Stimulated activated CD4-positive, alpha-beta T cell treated with anti-CD3 and anti-CD28 coated beads, Interleukin-4, amount 100 ng/mL, for 24 hours (primary cell): ENCODE measurements at places on chromosomes 13 and 19.

DNA sequence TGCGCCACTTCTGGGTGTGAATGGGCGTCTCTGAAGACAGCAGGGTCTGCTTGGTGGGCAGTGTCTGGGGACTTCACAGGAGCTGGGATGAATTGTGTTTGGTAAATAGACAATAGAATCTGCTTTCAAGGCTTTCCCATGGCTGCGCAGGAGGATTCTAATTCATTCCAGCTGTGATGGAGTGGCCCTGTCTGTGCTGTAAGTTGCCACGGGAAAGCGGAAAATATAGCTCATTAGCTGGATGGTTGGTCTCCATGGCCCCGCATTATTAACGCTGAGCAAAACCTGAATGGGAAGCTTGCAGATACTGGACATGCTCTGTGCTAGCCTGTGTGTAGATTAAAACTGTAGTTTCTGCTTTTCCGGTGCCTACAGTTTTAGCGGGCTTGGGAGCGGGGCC lies 15.6 kb upstream of the C1QTNF9 start:
- no peak for DNase-seq

GRCh38 chr19:58579473-58580142 lies 6.5 kb upstream of the MZF1 start:
- DNase-seq, result no peak

- DNase-seq, result no peak
Measured at GRCh38 chr13:57653229-57653989, 21.9 kb downstream of the PCDH17 start.

DNA sequence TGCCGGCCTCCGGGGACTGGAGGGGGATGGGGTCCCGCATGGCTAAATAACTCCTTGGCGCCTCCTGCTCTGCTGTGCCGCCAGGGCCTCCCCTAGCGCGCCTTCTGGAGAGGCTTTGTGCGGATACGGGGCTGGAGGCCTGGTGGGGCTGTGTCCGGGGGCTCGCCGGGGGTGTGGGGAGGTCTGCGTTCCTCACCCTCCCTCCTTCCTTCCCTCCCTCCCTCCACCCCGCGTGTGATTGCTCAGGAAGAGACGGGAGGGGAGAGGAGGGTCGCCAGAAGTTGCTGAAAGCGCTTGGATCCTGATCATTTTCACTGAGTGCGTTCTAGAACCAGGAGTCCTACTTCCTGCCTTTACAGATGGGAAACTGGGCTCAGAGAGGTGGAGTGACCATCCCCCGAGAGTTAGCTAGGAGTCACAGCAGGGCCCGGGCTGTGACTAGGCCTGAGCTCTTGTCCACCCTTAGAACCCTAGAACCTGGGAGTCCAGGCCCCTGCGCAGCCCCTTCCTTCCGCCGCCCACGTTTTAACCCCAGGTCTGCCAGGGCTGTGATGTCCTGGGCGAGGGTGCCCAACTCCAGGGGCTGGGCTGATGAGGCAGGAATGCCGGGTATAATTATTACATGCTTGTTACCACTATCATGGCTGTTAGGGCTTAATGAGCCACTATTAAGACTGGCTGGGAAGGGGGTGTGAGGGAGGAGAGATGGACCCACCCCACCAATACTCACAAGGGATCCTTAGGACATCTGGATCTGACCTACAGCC lies 782 bp upstream of the JUND start:
- no peak for DNase-seq

- DNase-seq, result no peak
Measured at GRCh38 chr13:95256091-95256490, 45.2 kb downstream of the ABCC4 start.

DNA sequence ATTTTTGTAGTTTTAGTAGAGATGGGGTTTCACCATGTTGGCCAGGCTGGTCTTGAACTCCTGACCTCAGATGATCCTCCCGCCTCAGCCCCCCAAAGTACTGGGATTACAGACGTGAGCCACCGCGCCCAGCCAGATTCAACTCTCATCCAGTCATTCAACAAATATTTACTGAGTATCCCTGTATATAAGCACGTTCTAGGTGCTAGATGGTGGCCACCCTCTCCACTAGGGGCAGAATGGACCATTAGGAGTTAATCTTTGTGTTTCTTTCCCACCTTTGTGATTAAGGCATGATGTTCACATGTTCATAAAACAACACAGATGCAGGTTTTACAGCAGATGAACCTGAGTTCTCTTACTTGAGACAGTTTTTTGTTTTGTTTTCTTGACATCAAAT lies 7.3 kb downstream of the SHKBP1 start:
- DNase-seq, result no peak

DNA sequence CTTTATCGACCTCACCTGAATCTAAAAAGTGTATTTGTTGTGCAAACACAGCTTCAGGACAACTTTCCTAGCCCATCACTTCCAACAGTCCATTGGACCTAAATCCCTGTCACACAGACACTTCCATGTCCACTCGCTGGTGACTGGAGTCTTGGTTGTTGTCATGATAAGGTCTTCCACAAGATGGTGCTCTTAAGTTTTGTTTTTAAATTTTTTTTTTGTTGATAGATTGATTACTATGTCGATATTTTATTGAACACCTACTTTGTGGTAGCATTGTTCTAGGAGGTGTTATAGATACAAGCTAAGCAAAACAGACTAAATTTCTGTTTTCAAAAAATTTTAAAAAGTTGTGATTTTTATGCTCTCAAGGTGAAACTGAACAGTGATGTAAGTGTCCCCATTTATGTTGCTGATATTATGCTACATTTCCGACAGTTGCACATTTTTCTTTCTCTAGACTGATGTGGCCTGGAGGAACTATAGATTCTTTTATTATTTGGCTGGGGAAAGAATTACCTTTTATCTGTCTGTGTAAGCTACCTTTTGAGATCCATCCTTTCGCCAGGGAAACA lies 8.1 kb upstream of the ERICH6B start:
- DNase-seq, result no peak

GRCh38 chr19:10637894-10638293 lies 12.5 kb downstream of the SLC44A2 start:
- DNase-seq, result no peak

- no peak for DNase-seq
Measured at GRCh38 chr13:46134494-46134893, 29.7 kb upstream of the CPB2 start.

DNA sequence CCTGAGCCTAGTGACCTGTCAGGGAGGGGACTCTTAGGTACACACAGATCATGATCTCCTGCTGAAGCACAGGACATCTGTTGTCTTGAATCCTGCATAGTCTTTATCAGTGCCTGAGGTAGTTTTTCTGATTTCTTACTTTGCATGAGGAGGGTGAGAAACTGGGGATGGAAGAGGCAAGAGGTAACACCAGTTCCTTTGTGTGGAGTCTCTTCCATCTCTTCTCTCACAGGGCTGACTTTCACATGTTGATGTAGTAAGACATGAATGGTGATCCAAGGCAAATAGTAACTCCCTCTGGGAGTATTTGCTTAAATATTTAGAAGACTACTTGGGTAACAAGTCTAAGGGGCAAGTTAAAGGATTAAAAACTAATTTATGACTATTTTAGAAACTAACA lies 9.5 kb downstream of the NBEA start:
- no peak for DNase-seq

DNA sequence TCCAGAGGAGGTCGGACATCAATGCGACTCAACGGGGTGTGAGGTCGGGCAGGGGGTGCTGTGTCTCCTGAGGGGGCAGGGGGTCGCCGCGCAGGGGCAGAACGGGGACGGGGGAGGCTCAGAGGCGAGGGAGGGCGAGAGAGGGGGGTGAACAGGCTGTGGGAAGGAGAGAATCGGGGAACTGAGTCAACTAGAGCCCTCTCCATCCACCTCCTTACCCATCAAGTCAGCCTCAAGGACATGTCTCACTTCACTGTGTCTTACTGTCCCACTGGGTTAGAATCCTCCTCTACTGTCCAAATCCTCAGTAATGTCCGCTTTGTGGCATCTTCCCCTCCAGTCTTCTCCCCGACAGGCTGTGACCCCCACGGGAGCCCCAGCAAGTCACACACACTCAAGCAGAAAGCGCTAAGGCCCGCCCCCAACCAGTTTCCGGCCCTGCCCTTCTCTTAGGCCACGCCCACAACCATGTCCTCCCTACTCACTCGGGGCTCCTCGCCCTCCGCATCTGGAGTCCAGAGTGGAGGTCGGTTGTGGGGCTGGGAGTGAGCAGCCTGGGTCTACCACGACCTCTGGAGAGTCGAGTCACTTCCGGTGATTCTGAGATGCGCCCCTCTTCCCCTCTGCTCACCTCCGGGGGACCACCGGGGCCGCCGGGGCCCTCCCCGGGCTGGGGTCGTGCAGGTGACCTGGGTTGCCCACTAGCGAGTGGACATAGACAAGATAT lies 9.3 kb downstream of the PLEKHA4 start:
- DNase-seq, result peak; percentile 77

DNA sequence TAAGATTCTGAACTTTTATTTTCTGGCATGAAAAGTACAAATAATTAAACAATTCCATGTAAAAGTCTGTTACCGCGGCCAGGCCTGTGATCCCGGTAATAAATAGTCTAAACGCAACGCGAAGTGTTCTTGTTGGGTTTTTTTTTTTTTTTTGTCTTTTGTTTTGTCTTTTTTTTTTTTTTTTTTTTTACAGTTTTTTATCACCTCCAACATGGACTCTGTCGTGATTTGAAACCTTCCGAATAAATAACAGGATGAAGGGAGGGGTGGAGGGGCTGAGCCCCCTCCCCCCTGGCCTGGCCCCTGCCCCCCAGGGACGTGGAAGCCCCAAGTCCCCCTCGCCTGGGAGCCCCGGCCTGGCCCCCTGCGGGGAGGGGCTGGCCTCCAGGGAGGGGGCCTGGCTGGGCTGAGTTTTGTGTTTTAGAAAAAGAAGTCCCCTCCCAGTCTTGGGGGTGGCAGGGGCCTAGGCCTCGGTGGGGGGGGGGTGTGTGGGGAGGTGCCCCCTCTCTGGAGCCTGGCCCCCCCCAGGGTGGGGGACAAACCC lies 16.0 kb downstream of the PRKCSH start:
- no peak for DNase-seq

- no peak for DNase-seq
Measured at GRCh38 chr13:99619207-99619606, 117.9 kb downstream of the TM9SF2 start.

DNA sequence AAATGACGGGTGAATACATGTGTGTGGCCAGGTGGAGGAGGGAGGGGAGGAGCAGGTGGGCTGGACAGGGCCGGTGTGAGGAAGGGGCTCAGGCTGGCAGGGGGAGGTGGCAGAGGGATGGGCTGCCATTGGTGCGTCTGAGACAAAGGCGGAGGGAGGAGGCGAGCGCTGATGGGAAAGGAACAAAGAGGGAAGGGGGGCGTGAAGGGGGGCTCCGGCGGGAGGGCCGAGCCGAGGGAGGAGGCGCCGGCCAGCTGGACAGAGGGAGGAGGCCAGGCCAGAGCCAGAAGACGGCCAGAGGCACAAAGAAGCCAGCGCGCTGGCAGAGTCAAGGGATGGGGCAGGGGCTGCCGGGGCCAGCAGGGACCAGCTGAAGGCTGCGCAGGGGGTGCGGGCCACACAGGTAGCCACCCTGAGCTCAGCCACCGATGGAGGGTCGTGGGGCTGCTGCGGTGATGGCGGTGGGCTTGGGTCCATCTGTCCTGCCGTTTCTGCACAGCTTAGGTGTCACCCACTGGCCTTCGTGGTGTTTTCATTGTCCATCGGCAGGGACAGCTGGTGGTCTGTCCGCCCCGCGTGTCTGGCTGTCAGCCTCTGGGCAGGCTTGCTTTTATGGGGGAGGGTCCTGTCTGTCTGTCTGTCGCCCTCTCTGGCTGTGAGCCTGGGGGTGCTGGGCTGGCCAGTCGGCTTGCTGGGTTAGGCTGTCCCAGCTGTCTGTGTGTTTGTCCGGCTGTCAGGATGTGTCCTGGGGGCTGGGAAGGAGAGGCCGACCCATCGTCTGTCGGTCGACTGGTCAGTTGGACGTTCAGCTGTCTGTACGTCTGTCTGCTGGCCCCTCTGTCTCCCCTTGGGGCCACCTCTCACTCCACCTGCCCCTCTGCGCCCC lies 2.2 kb downstream of the APC2 start:
- no peak for DNase-seq

DNA sequence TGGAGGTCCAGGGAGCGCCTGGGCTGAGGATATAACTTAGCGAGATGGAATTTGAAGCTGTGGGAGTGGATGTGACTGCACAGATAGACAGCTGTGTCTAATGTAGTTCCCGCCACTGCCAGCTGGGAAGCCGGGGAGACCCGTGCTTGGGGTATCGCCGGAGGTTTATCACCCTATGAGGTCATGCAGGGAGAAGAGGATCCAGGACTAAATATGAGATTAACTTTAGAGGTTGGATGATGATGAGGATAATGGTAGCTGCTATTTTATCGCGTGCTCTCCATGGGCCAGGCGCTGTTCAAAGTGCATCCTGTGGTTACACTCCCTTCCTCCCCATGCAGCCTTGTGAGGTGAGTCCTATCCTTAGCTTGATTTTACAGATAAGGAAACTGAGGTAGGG lies 19.9 kb downstream of the SSC5D start:
- no peak for DNase-seq

DNA sequence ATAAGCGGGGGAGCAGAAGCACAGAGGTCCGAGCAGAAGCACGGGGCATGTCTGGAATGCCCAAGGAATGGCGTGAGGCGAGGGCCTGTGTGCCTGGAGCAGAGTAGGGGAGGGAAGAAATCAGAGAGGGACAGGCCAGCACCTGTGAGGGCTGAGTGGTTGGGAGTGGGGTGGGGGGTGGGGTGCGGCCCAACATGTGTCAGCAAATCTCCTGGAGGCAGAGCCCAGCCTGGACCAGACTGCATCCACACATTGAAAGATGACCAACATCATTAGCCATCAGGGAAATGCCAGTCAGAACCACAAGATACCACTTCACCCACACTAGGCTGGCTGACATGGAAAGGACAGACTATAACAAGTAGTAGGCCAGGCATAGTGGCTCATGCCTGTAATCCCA lies 11.2 kb downstream of the CLASRP start:
- no peak for DNase-seq

DNA sequence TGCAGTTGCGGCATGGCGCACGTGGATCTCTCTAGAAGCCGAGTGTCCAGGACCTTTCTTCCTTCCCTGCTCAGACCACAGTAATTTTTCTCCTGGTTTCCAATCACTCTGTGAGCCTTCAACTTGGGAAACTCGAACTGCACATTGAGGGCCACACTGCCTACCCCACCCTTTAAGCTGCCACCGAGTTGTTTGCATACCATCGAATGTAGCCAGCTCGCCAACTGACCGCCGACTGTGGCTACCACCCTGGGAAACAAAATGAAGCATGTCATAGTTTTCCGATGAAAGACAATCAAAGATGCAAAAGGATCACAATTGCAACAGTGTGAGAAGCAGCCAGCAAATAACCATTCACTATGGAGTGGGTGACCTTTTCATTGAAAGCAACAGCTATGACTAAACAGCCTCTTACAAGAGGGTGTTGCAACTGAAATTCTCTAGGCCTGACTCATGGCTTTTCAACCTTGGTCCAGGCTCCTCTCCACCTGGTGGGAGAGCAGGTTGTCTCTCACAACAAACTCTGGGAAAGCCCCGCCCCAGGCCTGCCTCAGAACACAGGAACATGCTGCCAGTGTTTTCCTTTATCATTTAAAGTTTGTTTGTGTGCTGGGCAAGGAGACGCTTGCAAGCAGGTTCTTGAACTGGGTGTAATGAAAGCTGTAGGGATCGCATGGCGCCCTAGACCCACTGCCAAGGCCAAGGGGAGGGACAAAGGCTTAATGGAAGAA lies 141.7 kb upstream of the SERP2 start:
- no peak for DNase-seq
